ENCODE measurements at places on chromosomes 2 and 18.

DNA sequence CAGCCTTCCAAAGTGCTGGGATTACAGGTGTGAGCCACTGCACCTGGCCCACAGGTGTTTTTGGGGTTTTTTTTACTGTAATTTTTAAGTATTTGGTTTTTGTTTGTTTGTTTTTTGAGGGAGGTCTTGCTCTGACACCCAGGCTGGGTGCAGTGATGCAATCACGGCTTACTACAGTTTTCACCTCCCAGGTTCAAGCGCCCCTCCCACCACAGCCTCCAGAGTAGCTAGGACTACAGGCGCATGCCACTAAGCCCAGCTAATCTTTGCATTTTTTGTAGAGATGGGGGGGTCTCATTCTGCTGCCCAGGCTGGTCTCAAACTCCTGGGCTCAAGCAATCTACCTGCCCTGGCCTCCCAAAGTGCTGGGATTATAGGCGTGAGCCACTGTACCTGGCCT lies 7.3 kb upstream of the SLC11A1 start:
- DNase-seq = no peak

GRCh38 chr2:127860130-127860529 lies 2.2 kb upstream of the POLR2D start:
- DNase-seq = no peak

DNA sequence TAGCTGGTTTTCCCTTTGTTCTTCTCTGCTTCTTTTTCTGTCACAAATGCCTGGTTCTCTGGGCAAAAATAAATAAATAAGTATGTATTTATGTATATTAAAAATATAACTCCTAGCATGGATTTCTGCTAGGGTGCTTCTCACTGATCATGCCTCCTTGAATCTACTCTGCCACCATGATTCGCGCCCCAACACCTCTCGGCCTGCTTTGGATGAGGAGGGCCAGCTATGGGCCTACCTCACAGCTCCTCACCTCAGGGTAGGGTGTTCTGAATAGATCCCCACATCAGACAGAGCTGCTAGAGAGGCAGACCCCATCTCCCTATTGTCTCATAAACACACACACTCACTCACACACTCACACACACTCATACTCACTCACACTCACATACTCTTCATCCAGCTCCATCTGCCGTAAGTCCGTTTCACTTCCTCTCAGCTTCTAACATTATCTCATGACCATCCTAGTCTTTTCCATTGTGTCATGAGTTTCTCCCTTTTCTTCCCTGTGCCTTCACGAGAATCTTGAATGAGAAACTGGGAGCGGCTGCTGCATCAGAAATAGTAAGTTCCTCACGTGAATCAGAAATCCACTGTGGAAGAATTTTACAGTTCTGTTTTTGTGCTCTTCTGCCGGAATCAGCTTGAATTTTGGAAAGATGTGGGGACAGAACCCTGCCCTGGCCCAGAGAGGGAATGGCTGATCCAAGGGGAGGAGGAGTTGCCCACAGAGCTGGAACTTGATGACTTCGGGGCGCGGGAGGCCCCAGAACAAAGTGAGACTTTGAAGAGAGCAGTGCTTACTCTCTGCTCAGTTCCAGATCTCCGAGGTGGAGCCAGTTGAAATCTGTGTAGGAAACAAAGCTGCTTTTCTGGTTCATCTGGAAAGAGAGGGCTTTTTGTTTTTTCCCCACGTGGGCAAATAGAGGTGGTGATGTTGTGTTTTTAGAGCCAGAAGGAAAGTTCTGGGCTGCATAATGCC lies 20.9 kb downstream of the ANXA4 start:
- DNase-seq = no peak

GRCh38 chr2:138720035-138720838 lies 60.0 kb downstream of the NXPH2 start:
- DNase-seq = no peak

GRCh38 chr18:11268741-11269233 lies 119.4 kb upstream of the PIEZO2 start:
- no peak for DNase-seq

GRCh38 chr18:73151086-73151485 lies 283.3 kb upstream of the NETO1 start:
- no peak for DNase-seq

DNA sequence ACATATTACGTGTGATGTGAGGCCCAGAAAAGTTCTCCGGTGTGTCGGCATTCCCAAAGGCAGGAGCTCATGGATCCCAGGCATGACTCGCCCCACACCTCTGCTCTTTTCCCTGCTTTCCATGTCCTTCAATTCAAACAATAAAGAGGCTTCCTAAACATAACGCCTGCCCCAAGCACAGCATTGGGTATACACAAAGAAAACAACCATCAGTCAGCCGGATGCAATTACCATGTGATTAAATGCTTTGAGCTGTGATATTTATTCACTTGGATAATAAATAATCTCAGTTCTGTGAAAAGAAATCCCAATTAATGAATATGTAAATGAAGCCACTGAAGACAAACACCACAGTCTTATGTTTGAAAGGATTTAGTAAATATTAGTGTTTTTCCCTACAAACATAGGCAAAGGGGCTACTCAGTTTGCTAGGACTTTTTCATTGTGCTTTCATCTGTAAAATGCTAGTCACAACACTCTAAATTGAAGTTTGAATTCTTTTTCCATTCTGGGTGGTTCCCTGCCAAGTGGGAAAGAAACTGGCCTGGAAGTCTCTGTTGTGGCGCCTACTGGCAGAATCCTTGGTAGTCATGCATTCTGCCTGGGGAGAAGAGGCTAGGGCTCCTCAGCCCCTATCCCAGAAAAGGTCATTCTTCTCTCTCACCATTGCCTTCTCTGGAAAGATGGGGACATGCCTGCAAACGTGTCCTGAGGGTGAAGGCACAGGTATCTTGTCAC lies 144.7 kb downstream of the COL6A3 start:
- no peak for DNase-seq

DNA sequence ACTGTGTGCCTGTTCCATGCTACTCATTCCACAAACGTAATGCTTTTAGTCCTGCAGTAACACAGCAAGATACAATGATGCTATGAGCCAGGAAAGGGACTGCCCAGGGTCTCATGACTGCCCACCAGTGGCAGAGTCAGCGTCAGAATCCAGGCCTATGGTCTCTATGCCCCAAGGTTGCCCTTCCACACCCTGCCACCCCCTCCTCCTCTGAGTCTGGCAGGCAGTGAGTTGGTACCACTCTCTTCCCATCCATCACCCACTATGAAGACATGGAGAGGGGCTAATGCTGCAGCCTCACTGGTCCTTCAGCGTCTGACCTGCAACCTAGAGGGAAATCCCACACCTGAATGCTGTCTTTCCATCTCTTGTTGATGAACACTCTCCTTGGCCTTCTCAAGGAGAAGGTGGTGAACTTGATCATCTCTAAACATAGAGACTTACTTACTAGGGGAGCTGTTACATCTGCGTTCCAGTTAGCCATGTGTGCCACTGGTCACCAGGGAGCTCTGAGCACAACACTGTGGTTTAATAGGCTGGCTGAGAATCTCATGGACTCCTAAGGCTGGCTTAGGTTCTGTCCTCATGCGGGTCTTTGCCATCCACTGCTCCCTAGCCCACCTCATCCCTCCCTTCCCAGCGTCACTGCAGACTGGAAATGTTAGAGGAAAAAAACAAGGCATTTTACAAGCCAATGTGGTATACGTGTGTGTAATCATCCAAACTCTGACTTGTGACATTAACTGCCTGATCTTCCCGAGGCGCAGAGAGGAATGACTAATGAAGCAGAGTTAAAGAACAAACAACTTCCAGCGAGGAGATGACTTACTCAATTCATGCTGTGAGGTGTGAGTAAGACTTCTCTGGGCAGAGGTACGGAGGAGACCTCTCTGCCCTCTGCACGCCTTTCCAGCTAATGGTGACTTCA lies 28.8 kb downstream of the STEAP3 start:
- DNase-seq = no peak

DNA sequence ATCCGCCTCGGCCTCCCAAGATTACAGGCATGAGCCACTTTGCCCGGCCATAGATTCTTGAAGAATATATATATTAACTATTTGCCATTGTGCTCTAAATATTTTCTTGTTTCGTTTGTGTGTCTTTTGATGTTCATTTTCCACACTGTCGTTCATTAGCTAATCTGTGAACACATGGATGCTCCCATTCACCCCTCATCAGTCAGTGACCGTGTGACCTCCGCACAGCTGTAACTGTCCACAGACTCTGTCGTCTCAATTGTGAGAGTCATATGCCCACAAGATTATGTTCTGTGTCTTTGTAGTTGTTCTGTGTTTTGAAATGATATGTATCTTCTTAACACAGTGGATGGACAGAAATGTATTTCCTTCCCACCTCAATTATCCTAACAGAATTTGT lies 29.6 kb downstream of the RAMP1 start:
- no peak for DNase-seq

GRCh38 chr18:11488175-11488574 lies 121.2 kb upstream of the SLC35G4 start:
- DNase-seq = no peak

GRCh38 chr2:168314236-168314635 lies 66.8 kb upstream of the STK39 start:
- no peak for DNase-seq

- no peak for DNase-seq
Observed at GRCh38 chr18:67072791-67073190, 443.7 kb downstream of the DSEL start.

DNA sequence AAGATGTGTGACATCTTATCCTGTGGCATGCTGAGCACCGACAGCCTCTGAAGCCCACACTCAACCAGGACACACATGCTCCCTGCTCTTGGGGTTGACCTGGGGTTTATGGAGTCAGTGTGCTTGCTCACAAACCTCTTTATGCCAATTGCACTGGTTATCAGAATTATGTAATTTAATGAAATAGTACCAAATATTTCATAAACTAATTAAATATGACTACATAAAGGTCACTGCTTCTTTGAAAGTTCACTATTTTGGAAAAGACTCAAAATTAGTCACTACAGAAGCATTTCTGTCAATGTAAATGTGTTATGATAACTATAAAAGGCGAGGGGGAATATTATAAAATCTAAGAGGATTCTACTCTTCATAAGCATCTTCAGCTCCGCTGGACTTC lies 76.7 kb downstream of the FHOD3 start:
- DNase-seq = no peak

DNA sequence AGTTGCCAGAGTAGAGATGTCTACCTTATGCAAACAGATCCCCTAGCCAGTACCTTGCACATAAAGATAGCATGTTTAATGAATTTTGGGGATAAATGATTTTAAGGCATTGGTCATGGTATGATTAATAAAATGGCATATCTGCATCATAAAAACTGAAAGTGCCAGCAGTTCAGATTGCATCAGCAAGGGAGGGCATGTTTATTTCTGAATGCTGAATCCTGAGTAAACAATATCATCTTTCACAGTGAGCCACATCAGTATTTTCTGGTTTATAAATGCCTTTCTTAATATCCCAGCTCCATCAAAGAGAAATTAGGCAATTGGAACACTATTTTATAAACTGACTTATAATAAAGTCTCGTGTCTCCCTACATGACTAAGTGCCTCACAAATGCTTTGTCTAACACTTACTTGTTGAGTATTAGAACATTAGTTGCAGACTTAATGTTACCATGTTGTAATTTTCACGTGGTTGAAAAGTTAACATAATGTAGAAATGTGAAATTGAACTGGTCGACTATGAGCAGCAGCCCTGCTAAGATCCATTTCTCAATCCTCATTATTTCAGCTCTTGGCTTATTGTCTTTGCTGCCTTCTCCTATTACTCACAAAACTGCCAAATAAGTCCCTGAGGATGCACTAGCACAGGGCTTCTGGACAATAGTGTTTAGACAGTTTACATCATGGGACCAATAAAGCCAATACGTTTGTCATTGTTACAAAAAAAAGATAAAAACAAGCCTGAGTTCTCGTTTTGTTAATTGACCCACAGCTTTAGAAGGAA lies 48.0 kb downstream of the LANCL1 start:
- no peak for DNase-seq
